Stimulated activated CD8-positive, alpha-beta memory T cell treated with anti-CD3 and anti-CD28 coated beads, Interleukin-15, amount 100 ng/mL, for 24 hours (primary cell): ENCODE measurements at places on chromosomes 16 and 17.

DNA sequence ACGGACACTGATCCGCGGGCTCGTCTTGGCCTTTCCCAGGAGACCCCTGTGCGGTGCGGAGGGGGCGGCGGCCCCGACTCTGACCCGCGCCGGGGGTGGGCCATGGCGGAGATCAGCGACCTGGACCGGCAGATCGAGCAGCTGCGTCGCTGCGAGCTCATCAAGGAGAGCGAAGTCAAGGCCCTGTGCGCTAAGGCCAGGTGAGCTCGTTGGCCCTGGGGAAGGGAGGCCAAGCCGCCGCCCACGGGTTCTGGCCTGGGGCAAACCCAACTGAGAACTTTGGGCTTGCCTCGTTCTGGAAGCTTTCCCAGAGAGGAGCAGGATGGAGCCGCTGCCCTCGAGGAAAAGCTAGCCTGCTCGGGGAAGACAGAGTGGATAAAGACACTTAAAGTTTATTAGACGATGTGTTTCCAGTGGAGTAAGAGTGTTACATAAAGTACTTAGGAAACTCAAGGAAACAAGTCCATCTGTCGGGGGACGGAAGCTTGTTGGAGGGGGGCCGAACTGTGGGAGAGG is 540 bp downstream of the PPP4C start:
- no peak for DNase-seq

DNA sequence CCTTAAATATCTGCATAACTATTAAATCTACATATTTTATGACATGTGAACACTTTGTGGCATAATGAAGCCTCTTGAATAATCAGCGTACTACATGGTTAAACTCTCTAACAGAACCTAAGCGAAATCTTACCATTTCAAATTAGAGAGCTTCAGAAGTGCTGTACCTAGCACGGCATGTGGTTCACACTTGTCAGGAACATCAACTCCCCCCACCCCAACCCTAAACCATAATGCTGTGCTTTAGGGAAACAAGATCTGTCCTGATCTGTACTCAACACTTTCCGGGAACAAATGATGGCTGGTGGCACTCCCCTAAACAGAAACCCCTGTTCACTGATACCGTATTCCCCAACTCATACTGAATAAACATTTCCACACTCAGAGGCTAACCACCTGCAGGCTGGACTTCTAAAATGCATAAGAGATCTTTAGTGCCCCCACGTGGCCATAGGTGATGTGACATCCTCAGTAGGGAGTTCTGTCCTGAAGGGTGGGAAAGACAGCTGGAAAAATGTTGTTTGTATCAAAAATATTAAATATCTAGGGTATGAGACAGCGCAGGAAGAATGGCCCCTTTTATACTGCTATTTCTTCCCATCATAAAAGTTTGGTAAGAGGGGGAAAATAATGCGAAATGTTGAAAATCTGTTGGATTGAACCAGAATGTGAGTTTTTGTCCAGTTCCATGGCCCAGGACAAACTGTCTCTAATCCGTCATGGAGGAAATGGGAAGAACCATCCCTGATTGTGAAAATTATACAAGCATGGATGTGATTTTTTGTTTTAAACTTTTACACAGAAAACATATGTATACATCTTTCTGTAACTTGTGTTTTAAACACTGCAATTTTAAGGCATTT is 88.6 kb downstream of the USP31 start:
- DNase-seq, result peak; percentile 12

DNA sequence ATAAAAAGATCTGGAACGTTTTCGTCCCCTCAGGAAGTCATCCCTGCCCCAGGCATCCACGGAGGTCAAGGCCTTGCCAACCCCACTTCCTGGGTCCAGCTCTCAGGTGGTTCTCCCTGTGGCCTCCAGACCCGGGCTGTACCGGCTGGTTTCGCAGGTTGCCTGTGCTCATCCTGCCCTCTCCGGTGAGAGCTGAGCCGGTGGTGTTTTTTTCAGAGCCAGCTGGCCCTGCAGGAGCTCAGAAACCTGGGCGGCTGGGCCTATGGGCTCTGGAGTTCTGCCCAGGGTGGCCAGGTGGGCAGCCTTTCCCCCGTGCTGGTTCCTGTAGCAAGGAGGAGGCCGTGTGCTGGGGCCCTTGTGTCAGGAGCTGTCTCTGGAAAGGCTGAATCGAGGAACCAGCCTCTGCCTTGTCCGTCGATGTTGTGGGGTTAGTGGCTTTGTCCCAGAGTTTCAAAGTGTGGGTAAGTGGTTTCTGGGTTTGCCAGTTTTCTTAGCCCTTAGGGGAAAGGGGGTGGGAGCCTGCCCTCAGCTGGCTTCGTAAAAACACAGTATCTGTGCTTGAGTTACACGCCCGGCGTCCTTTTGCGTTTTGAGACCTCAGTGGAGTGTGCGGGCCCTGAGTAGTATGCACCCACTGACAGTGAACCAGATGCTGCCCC is 23.6 kb downstream of the C16orf90 start:
- no peak for DNase-seq

- no peak for DNase-seq
These were observed 15.8 kb downstream of the TMEM98 start for GRCh38 chr17:32943647-32944191.

DNA sequence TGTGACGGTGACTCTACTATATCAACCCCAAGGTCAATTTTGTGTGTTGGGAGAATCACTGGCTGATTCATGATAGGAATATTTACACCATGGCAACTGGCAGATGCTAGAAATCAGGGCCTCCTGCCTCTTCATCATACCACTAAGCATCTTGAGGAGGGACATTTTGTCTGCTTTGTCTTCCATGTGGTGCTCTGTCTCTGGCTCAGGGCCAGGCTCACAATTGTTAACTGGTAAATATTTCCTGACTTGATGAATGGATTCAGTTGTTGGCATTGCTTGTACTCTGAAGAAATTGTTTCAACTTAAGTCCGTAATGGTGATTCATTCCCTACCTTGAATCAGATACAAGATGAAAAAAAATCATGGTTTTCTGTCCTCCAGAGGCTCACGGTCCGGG is 292.7 kb downstream of the HAPSTR1 start:
- no peak for DNase-seq

GRCh38 chr17:35969558-35970380 is 11.5 kb downstream of the CCL16 start:
- DNase-seq, result peak; percentile 38

DNA sequence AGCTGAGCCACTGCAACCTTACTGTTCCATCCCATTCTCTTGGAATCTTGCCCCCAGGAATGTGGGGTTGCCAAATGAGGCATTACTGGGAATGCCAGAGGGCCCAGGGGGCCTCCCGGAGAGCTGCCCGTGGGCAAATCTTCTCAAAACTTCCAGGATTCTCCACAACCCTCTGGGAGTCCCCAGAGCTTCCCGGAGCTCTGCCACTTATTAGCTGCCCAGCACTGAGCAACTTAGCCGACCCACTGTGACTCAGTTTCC is 306.0 kb downstream of the FOXL1 start:
- DNase-seq, result no peak

DNA sequence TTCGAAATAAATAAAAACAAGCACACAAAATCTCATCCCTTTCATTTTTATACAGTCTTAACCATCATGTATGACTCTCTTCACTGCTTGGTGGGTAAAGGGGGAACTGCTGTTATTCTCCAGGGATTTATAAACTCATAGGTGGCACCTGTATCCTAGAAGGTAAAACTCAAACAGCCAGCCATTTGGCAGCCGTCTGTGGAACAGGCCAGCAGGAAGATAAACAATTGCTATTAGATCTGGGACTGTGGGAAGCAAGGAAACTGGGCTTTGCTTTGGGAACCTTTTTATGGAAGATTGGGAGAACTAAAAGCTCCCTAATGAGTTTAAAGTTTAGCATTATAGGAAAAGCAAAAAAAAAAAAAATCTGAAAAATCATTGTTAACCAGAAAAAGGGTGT is 126.0 kb downstream of the TANGO6 start:
- DNase-seq, result no peak

DNA sequence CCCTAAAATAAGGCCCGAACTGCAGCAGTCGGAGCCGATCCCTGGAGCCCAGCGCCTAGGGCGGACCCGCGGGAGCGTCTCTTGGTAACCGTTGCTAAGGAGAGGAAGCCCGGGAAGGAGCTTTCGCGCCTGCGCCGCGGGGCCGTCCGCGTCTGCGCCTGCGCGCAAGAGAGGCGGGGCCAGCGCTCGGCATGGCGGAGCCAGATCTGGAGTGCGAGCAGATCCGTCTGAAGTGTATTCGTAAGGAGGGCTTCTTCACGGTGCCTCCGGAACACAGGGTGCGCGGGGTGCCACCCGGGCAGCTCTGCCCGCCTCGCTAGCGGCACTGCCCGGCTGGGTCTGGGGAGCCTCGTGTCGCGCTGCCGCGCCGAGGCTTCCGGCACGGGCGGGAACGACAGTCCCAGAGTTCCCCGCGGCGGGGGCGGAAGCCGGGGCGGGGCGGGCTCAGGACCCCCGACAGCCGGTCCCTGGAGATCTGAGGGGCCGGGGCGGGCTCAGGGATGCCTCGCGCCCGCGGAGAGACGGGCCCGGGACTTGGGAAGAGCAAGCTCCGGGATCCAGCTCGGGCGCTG is at the start of gene CDK10:
Gene CDK10, plus strand, starts transcription at position 170 of the 572 bp plus-strand sequence. Its CDS starts 22 bp downstream, at position 192.
- DNase-seq, result peak; percentile 95

GRCh38 chr16:80976946-80977345 is 29.7 kb downstream of the CMC2 start:
- no peak for DNase-seq

DNA sequence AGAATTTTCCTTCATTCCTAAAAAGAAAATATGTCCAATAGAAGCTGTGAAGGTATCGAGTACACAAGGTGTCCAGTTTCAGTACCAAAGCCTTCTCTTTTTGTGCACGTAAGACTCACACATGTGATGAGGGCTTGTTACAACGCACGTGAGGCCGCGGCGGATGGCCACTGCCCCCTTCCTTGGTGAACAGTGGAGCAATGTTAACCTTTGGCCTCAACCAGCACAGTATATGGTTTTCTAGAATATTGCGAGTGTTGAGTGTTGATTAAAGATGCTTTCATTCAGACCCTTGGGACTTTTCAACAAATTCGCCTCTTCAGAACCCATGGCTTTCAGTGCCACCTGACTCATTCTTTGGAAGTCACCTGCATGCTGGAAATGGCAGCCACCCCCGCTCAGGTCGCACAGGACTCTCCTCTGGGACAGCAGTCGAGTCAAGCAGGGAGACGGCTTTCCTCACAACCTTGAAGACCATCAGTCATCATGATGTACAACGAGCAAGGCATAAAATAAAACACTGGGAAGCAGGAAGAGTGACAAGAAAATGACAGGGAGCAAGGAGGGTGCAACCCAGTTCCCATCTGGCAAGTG is 14.5 kb downstream of the MAP1LC3B start:
- no peak for DNase-seq

DNA sequence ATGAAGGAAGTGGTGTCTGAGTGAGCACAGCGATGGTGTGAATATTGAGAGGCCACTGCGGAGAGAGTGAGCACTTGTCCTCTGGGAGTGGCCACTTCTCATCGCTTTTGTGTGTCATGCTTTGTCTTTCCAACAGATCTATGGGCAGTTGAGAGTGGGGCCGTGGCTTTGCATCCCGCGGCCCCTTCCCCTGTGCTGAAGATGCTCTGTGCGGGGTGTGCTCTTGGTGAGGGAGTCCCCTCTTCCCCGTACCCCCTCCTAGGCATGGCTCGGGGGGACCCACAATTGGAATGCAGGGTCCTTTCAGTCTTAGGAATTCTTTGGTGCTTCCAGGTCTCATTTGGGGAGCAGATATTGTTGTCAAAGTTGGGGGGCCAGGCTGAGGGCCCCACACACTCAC is 197.3 kb upstream of the WSCD1 start:
- DNase-seq, result no peak

DNA sequence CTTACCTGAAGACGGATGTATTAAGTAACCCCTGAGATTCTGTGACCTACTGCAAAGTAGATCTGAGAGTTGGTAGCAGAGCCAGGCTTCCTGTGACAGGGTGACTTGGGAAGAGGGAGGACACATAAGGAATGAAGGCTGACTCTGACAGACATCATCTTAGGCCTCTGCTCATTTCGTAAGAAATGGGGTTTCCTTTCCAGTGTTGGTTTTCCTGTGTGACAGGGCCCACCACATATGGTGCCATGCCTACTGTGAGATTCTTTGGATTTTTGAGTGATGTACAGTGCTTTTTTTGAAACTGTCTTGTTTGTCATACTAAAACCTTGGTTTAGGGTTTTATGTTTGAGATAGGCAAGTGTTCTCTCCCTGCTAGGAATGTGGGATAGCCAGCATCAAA is 12.7 kb downstream of the LIG3 start:
- no peak for DNase-seq

- DNase-seq, result no peak
These were observed 301.7 kb downstream of the KIF2B start for GRCh38 chr17:54124456-54124855.

DNA sequence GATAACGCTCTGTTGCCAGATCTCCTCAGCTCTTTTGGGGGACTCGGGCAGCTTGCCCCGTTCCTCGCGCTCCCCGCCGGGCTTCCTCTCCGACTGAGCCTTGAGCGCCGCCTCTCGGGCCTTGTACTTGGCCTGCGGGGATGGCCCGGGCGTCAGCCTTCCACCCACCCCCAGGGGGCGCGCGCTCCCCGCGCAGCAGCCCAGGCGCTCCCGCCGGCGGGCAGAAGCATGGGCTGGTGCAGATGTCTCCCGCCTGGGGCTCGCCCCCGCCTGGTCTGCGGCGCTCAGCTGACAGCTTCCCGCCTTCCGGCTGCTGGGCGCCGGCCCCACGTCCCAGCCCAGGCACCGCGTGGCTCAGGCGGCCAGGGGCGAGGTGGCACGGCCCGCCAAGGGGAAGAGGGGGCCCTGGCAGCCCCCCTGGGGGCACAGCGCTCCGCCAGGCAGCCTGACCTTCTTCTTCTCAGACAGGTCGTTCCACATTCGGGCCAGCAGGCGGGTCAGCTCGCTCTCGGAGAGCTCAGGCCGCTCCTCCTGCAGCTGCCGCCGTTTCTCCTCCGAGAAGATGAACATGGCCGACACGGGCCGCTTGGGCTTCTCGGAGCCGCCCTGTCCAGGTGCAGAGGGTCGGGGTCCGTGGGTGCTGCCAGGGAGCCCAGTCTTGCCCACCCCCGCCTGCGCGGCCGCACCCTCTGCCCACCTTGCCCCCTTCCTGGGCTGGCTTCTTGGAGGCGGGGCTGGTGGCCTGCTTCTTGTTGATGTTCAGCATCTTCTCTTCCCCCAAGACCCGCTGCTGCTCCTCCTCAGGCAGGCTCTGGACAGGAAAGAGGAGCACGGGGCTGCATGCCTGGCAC is 8.9 kb downstream of the UBTF start:
- peak; percentile 81 for DNase-seq

DNA sequence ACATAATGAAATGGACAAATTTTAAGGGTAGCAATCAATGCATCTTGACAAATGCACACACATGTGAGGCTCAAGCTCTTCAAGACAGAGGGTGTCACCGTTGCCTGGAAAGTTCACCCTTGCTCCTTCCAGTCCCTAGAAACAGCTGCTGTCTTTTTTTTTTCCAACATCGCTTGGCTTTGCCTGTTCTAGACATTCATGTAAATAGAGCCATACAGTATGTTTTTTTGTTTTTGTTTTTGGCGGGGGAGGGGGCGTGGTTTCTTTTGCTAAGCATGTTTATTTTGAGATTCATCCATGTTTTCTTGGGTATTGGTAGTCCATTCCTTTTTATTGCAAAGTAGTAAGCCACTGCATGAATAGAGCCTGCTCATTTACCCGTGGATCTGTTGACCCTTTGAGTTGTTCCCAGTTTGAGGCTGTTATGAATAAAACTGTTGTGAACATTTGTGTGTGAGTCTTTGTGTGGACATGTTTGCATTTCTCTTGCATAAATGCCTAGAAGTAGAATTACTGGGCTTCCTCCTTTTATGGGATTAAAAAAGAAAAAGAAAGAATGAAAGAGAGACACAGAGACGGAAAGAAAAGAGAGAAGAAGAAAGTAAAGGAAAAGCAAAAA is 78.4 kb downstream of the NT5M start:
- DNase-seq, result no peak
